H9 (cell line): ENCODE measurements at places on chromosomes 7 and 10.

GRCh38 chr10:21516242-21517131 lies 9.0 kb downstream of the SKIDA1 start:
- peak; percentile 74 for DNase-seq

DNA sequence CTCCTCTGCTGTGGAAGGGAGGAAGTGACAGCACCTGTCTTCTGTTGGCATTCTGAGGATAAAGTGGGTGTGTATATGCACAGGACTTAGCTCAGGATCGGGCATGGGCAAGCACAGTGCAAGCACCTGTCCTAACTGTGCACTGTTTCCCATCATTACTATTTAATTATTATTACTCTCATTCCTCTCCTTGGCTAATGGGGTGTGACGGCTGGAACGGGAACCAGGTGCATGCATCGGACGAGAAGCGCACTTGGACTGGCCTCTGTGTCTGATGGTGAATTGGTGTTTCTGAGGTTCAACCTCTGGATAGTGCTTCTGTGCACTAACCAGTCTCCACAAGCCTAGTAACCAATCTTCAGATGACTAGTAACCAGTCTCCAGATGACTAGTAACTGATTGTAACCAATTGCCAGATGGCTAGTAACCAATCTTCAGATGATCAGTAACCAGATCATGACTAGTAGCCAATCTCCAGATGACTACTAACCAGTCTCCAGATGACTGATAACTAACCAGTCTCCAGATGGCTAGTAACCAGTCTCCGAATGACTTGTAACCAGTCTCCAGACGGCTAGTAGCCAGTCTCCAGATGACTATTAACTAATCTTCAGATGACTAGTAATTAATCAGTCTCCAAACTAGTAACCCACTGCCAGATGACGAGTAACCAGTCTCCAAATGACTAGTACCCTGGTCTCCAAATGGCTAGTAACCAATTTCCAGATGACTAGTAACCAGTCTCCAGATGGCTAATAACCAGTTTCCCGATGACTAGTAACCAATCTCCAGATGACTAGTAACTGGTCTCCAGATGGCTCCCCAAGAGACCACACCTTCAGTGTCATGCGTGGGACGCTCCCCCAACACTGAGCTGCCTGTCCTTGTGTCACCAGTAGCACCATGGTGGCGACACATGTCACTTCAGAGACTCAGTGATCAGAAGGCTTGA lies 85.8 kb downstream of the PAXIP1 start:
- no peak for DNase-seq

- no peak for DNase-seq
These were observed 24.5 kb upstream of the GRB10 start for GRCh38 chr7:50807026-50807730.

GRCh38 chr10:44205067-44205466 lies 179.8 kb downstream of the CXCL12 start:
- no peak for DNase-seq

GRCh38 chr10:63518690-63519288 lies 2.4 kb upstream of the REEP3 start:
- no peak for DNase-seq

DNA sequence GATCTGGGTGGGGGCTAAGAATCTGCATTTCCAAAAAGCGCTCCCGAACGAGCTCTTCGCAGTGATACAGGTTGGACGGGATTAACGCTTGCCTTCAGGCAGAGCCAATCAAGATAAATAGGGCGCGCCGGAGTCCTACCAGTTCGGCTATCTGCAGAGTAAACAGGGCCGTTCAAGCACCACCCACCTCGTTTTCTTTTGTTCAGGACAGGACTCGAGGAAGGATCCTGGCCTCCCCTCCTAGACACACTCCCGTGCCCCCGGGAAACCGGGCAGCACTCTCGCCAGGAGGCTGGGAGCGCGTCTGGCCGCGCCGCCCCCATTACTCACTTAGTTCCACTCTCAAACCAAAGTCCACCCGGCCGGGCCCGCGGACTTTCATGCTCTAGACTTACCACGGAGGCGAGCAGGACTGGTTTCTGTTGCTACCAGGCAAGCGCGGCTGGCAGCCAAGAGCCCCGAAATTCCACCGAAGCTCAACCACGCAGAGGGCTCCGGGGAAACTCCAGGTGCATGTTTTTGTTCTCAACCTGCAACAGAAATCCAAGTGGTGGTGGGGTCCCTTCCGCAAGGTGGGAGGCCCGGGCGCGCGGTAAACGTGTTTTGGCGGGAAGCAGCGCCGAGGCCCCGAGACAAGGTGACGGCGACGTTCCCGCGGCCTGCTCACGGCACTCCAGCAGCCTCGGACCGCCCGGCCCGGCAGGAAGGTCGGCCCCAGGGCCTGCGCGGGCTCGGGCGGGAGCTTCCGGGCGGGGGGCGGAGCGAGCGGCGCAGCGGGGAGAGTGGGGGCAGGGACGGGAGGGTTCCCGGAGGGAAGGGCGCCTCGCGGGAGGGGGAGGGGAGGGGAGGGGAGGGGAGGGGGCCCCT lies 12.7 kb downstream of the HNRNPF start:
- peak; percentile 78 for DNase-seq

GRCh38 chr7:139118234-139118804 lies 8.8 kb upstream of the ZC3HAV1 start:
- no peak for DNase-seq

GRCh38 chr10:44991571-44991970 lies 9.2 kb upstream of the ZNF22 start:
- DNase-seq, result no peak

DNA sequence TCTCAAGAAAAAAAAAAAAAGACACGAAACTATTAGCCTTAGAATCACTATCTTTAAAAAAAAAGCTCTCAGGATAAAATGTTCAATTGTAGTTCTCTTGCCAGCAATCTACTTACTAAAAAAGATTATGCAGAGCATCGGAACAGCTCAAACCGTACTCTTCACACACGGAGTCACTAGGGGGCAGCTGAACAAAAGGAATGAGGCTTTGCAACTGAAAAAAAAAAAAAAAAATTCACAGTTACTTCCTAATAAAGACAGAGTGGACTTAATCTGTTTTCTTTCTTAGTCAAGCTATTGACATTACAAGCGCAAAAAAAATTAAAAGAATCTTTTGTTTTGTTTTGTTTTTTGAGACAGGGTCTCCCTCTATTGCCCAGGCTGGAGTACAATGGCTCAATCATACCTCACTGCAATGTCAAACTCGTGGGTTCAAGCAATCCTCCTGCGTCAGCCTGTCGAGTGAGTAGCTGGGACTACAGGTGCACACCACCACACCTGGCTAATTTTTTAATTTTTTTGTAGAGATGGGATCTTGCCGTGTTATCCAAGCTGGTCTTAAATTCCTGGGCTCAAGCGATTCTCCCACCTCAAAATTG lies 11.5 kb downstream of the PMS2 start:
- no peak for DNase-seq

GRCh38 chr10:1603181-1603580 lies 134.1 kb downstream of the ADARB2 start:
- DNase-seq, result peak; percentile 18

- no peak for DNase-seq
These were observed 239.5 kb upstream of the PPP1R3A start for GRCh38 chr7:114158275-114158674.

- no peak for DNase-seq
These were observed 26.6 kb downstream of the COL13A1 start for GRCh38 chr10:69828144-69828870.

DNA sequence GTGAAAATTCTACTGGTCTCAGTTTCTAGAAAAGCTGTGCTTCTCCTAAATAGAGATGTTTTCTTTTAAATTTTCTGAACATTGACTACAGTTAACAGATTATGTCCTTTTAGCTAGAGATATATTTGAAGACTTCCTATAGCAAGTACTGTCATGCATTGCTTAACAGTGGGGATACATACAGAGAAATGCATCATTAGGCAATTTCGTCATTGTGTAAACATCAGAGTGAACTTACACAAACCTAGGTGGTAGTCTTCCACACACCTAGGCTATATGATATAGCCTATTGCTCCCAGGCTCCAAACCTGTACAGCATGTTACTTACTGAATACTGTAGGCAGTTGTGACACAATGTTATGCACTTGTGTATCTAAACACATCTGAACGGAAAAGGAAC lies 28.5 kb downstream of the PIK3CG start:
- no peak for DNase-seq

DNA sequence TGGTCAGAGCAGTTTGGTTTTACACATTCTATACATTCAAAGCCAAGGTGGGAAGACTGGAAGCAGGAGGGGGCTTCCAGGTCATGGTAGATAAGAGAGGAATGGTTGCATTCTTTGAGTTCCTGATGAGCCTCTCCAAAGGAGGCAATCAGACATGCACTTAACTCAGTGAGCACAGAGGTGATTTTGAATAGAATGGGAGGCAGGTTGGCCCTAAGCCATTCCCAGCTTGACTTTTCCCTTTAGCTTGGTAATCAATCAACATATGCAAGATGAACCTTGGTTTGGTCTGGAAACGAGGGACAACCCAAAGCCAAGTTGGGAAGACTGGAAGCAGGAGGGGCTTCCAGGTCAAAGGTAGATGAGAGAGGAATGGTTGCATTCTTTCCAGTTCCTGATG lies 31.4 kb downstream of the TCERG1L start:
- no peak for DNase-seq

DNA sequence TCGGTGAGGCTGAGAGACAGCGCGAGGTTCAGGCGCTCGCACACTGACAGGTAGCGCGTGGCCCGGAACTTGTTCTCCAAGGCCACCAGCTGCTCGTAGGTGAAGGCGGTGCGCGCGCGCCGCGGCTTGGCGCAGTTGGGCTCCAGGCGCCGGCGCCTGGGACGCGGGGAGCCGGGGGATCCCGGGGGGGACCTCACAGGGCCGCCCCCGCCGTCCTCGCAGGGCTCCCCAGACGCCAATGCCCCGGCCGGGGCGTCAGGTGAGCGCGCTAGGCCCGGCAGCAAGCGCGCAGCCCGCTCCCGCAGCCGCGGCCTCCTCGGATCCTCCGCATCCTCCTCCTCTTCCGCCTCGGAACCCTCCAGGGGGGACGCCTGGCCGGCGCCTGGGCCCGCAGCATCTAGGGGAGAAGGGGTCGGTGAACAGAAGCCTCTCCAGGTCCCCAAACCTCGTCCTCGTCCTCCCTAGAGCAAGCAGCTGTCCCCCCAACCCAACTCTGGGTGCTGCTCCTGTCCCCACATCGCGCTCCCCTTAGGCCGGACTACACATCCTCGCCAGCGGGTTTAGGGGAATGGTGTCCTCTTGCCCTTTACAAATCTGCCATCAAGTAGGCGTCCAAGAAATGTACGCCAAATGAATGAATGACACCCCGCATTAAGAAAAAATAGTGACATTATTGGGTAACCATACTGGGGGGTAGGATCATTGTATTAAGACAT lies 1.9 kb downstream of the NKX1-2 start:
- peak; percentile 54 for DNase-seq

- DNase-seq, result no peak
These were observed 51.3 kb downstream of the PRTFDC1 start for GRCh38 chr10:24900888-24901685.

DNA sequence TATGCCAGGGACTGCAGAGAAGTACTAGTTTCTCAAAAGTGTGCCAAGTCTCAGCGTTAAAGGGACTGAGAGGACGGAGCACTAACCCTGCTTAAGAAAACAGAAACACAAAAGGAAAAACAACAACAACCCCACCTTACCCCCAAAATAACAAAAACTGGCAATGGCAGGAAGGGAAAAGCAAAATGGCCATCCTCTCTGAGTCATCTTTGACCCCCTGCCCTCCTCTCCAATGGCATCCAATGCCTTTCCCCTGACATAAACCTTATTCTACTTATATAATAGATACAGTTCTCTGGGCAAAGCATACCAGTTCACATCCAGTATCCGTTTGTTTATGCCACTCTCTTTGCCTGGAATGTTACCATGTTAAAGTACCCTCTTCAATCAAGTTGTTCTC lies 1.6 kb downstream of the POLR1F start:
- no peak for DNase-seq

DNA sequence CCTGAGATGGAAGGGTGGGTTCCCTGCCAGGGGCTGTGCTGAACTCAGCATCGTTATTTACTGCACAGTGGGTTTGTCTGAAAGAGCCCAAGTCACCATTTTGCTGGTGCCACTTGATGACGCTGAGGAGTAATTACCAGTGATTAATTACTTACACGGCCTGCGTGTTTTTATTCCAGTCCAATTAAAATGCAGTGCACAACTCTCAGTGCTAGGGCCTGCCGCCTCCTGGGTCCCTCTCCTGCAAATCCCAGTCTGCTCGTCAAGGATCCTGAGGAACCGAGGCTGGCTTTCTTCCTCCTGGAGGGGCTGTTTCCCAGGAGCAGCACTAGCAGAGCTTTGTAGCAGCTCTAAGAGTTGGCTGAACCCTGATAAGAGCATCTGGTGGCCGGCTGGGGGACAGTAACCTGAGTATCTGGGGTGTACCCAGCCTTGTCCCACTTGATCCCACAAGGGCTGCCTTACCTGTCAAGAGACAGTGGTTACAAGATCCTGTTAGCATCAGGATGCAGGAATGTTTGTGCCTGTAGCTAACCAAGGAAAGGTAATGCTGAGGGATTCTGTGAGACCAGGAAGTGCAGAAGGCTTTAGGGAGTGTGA lies 45.1 kb upstream of the LRRC4 start:
- DNase-seq, result no peak

- no peak for DNase-seq
These were observed 113.8 kb upstream of the RHEB start for GRCh38 chr7:151633516-151633812.

DNA sequence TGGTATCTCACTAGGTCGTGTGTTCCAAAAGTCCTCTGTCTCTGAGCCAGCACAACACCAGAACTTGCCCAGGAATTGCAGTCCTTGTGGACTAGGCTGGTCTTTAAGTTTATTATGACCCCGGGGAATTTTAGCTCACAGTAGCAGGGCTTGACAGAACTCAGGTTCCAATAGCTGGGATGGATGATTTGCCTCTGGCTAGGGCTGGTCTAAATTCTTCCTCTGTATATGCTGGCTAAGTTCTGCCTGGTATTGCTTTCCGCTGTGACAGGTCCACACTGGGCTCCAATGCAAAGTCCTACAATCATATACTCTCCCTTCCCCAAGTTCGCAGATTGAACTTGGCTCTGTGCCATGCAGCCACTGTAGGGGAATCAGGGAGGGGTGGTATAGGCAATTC lies 52.5 kb downstream of the FAS start:
- no peak for DNase-seq

- DNase-seq, result no peak
These were observed 263.7 kb upstream of the PPP2R2D start for GRCh38 chr10:131636841-131637724.

- no peak for DNase-seq
These were observed 35.1 kb upstream of the PCGF5 start for GRCh38 chr10:91185239-91185875.

GRCh38 chr7:22008087-22008486 lies 62.4 kb upstream of the CDCA7L start:
- DNase-seq, result no peak

- no peak for DNase-seq
These were observed 94.2 kb upstream of the CDK1 start for GRCh38 chr10:60684091-60684490.

DNA sequence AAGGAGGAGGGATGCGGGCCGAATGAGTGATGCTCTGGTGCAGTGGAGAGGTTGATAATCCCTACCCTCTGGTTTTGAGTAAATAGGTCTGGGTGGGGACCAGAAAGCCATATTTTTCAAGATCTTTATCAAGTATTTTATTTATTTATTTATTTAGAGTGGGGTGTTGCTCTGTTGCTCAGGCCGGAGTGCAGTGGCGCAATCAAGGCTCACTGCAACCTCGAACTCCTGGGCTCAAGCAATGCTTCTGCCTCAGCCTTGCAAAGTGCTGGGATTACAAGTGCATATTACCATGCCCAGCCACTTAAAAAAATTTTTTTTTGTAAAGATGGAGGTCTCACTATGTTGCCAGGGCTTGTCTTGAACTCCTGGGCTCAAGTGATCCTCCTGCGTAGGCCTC lies 21.6 kb downstream of the SVIL start:
- no peak for DNase-seq
